GM12864 (cell line): ENCODE measurements at places on chromosomes 11 and 22.

GRCh38 chr11:76781046-76781801 lies 1.9 kb upstream of the TSKU start:
- no peak for DNase-seq

- DNase-seq = no peak
Measured at GRCh38 chr11:35139722-35140282, 831 bp downstream of the CD44 start.

DNA sequence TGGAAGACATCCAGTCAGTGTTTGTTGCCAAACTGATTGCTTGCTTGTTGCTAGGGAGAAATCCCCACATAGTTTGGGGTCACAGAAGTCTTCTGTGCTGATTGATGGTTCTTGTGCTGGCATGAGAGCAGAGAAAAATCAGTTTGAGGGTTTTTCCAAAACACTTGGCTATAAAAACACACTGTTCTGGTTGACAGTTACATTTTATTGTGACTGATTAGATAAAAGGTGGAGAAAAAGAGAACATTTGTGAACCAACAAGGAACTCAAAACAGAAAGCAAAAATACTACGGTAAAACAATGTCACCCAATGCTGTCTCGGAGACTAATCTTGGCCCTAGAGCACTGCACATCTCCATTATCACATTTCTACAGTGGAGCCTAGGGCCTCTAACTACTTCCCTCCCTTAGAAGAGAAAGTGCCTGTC lies 14.4 kb upstream of the EIF4G2 start:
- no peak for DNase-seq

- DNase-seq = no peak
Measured at GRCh38 chr11:61828629-61829407, 718 bp downstream of the FADS2 start.

- DNase-seq = no peak
Measured at GRCh38 chr11:587546-587945, 11.3 kb downstream of the PHRF1 start.

DNA sequence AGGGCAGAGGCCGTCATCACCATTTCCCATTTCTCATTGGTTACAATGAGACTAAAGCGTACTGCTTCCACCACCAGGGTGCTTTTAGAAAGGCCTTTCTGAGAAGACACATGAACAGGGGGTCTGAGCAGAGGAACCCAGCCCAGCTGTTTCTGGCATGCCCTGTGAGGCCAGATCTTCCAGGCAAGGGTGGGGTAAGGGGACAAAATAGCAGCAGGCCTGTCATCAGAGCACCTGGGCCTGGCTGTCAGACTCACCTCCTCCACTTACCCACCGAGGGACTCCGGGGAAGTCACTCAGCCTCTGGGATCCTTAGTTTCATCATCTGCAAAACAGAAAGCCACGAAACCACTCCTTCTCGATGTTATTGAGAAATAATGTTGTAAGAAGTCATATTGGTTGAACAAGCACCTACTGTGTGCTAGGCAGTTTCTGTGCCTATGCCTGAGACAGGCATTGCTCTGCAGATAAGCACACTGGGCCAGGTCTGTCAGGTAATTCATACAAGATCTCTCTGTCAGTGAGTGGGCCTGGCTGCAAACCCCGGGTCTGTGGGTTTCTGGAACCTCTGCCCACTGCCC lies 8.8 kb upstream of the WNT11 start:
- DNase-seq = no peak

GRCh38 chr11:68160100-68160695 lies 39.0 kb upstream of the CHKA start:
- no peak for DNase-seq

DNA sequence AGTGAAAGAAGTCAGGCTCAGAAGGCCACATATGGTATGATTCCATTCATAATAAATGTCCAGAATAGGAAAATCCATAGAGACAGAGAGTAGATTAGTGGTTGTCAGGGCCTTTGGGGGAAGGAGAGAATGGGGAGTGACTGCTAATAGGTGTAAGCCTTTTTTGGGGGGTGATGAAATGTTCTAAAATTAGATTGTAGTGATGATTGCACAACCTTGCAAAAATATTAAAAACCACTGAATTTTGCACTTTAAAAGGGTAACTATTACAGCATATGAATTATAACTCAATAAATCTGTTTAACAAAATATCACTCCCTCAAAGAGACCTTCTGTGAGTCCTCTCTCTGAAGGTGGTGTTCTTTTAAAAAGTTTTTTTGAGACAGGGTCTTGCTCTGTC lies 72.3 kb upstream of the GRK3 start:
- DNase-seq = no peak

DNA sequence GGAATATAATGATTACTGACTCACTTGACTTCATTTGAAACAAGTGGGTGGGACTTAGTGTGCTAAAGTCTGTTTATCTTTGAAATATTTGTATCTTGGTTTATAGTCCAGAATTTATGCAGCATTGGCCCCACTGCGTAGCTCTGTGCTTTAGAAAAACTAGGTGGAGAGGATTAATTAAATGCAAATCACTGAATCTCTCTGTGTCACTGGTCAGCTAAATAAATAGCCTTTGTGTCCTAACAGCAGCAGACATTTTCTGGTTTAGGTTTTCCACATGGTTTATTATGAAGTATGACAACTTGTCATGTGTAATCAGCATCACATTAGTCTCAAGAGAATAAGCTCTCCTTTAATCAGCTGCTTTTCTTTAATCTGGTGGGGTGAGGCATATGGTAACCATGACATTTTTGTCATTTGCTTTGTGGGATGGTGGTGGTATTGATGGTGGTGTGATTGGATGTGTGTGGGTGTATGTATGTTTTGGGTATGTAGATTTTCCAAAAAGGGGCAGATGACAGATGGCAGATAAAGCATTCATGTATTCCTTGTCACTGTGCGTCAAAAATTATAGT lies 33.9 kb downstream of the BCL2L13 start:
- DNase-seq = no peak

DNA sequence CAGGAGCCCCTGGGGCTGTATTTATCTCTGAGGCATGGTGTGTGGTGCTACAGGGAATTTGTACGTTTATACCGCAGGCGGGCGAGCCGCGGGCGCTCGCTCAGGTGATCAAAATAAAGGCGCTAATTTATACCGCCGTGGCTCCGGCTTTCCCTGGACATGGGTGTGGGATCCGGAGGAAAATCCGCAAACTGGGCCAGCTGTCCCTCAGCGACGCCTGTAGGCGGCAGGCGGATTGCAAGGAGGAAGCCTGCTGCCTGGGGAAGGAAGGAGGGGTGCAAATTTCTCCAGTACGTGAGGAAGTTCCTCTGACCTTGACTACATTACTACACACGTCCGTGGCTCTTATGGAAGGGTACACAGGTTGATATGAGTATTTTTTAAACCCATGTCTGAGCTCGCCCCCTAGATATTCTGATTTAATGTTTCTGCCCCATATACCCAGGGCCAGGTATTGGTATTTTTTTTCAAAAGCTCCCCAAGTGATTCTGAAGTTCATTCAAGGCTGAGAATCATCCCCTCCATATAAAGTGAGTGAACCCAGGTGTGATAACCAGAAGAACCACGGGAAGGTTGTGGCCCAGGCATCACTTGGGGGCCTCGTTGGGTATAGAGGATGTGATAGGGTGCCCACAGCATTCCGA lies 2.8 kb downstream of the MYOD1 start:
- DNase-seq = no peak

DNA sequence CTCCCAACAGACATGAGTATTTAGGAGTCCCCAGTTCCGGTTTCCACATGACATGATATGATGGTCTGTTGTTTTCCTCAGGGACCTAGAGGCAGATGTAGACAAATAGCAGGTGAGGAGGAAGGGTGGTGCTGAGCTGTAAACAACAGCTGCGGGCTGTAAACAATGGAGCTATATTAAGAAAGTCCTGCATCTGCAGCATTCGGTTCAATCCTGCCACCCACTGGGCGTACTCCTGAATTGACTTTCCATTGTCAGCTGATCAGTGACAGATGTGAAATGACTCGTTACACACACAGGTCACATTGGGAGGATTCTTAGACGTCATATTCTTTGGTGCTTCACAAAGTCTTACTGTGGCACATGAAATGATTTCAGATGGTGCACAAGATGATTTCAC lies 26.8 kb upstream of the RAG1 start:
- DNase-seq = peak; percentile 46

DNA sequence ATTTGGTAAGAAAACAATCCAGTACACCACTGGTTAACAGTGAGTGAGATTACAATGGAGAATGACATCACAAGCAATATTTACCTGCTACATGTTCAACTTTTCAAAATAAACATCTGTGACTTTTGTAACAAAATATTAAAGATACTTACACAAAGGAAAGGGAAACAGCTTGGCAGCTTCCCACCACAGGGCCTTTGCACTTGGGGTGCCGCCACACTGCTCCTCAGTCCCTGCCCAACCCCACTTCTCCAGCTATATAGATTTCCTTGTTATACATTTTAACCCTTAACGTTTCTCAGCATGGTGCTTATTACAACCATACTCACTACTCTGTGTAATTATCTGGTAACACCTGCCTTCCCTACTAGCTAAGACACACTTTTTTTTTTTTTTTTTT lies 10.9 kb downstream of the KMT5B start:
- no peak for DNase-seq

DNA sequence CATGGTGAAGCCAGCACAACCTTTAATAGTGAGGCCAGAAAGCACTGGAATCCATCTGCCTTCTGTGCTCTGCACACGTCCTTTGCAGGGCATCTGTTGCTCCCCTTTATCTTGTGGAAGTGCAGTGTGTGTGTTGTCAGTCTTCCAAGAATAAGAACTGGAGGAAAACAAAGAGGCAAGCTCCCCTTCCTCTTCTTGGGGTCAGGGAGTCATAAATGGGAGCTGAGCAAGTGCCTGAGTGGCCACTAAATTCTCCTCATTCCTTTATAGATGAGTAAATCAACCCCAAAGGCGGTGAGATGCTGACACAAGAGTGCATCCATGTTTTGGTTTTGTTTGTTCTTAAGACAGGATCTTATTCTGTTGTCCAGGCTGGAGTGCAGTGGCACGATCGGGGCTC lies 38.3 kb downstream of the WT1 start:
- no peak for DNase-seq

- DNase-seq = no peak
Measured at GRCh38 chr11:126534141-126534805, 178.8 kb downstream of the ST3GAL4 start.

DNA sequence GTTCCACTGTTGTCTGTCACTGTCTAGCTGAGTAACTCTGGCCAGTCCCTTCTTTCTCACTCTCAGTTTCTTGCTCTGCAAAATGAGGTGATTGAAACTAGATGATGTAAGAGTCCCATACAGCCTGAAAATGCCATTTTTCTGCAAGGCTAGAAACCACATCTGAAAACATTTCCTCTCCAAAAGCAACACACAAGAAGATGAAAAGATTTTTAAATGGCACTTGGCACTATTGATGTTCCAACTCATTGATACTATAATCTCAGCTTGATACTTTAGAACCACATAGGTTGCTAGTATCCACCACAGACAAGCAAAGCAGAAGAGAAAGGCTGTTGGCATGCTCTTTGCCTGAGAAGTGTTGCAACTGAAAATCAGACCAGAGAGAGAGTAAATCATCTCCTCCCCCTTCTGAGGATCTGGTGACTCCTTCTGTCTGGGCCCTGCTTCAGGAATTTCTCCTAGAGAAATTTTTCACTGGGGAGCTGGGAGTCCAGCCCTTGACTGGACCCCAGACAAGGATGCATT lies 1217.9 kb downstream of the LRRC4C start:
- DNase-seq = peak; percentile 25

DNA sequence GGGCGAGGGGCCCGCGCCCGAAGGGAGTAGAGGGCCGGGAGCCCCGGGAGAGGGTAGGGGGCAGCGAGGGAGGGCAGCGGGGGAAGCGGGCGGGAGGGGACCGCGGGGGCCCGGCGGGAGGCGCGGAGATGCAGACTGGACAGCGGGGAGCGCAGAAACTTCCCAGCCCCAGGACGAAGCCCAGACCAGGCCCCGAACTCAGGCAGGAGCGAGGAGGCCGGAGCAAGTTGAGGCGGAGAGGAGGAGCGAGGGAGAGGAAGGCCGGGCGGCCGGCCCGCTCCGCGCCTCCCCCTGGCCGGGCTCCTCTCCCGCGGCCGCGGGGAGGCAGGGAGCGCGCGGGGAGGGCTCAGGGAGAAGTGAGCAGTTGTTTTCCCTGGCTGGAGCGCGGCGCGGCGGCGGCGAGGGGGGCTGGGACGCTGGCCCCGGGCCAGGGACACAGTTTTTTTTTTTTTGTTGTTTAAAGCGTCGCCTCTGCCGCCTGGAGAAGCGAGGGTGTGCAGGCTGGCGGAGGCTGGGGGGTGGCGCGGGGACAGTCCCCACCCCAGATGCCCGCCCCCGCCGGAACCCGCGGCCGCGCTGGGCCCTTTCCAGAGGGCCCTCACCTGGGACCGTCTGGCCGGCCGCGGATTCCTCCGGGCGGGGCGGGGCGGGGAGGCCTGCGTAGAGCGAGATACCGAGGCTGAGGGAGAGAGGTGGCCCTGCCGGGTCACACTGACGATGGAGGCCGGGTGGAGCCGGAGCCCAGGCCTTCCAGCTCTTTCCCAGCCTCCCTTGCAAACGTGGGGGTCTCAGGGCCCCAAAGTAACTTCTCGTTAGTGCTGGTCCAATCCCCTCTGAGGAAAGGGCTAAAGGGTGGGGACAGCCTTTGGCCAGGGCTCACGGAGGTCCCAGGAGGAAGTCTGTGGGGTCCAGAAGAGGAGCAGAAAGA lies at the start of gene LTBP3:
LTBP3 (minus strand) TSS at position 358 of the 928 bp plus-strand sequence. CDS start 400 bp downstream, outside the sequence.
- no peak for DNase-seq

DNA sequence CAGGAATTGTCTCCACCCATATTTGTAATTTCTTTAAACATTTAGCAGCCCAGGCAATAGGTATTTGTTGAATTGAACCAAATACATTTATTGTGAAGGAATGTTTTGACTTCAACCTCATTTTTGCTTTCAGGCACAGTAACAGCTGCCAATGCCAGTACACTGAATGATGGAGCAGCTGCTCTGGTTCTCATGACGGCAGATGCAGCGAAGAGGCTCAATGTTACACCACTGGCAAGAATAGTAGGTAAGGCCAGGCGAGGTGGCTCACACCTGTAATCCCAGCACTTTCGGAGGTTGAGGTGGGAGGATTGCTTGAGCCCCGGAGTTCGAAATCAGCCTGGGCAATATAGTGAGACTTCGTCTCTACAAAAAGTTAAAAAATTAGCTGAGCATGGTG lies 20.9 kb downstream of the ACAT1 start:
- no peak for DNase-seq

DNA sequence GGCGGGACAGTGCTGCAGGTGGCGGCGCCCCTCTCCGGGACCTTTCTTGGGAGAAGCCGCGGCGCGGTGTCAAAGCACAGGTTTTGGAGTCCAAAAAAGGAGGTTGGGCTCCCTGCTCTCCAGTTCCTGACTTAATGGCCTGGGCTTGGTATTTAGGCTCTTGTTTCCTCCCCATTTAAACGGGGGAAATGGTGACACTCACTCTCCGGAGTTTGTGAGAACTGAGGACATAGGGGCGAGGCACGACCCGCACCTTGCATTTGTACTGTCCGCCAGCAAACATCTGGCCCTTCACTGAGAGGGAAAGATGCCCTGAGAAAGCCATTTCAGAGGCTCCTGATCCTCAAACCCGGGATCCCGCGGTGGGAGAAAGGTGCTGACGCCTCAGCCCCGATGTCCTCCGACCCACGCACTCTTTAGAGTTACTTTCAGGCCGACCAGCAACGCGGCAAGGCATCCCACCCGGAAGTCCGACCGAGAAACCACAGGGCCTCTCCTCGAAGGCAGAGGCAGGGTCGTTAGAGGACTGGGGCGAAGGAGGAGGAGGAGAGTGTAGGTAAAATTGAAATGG lies 2.9 kb upstream of the WDR74 start:
- no peak for DNase-seq

GRCh38 chr22:24494528-24495364 lies at the start of gene UPB1:
Gene UPB1 (plus strand): TSS chr22:24495332. CDS start chr22:24495404, 72 bp downstream.
- no peak for DNase-seq

GRCh38 chr22:31332886-31333285 lies 13.3 kb downstream of the PATZ1 start:
- no peak for DNase-seq

GRCh38 chr11:61019832-61020405 lies 48.4 kb downstream of the CD6 start:
- no peak for DNase-seq
